Effector memory CD8-positive, alpha-beta T cell (primary cell): ENCODE measurements at places on chromosomes 1 and 21.

GRCh38 chr1:18583326-18583941 is 47.2 kb upstream of the PAX7 start:
- no peak overlapping the region for H3K4me3 ChIP-seq
- DNase-seq = no peak
- H3K36me3 ChIP-seq = no peaks in the 10 kb centered on the region

DNA sequence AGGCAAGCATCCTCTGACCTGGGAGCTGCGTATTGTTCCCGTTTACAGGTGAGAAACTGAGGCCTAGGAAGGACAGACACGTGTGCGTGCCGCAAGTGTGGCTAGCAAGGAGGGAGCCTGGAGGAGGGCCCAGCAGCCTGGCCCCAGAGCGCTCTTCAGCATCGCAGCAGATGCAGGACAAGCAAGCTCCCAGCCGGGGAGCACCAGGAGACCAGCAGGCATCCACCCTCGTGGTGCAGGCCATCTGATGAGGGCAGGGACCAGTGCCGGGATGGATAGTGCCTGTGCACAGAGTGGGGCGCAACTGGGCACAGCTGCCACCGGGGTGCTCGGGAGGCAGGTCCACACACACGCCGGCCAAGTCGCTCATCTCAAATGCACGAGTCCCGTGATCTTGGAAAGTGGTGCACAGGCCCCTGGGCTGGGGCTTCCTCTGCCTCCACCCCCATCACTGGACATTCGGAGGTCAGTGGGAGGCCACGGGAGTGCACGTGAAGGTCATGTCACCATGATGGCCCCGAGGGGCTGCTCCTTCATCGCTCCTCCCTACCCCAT is 55.1 kb downstream of the COL18A1 start:
- no peak for DNase-seq
- H3K36me3 ChIP-seq = no peaks in the 10 kb centered on the region
- H3K27me3 ChIP-seq = peaks cover 34% of the 10 kb centered on the region
- no peak overlapping the region for H3K4me3 ChIP-seq

DNA sequence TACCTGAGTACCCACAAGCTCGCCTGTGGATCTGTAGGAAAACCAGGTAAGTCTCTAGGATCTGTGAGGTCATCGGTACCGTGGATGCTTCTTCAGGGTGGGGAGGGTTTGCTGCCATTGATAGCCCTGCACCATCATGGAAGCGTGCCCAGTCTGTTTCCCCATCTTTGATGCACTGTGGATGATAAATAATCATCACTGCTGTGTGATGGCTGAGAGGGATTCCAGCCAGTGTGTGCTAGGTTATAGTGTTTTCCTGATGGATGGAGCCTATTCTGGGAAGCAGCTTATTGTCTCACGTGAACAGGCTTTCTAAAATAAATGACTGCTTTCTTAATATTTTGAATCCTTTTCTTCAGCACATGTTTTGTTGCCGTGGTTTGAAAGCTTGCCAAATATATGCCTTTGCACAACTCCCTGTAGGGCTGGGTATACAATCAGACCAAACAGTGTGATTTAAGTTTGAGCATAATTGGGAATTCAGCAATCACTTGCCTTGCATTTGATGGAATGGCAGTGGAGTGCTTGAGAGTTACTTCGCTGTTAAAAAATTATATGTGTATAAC is 113.8 kb downstream of the CAMTA1 start:
- H3K27me3 ChIP-seq = no peaks in the 10 kb centered on the region
- H3K4me3 ChIP-seq = no peak overlapping the region
- H3K4me1 ChIP-seq = peaks cover 2% of the 10 kb centered on the region
- H3K27ac ChIP-seq = no peak overlapping the region
- H3K36me3 ChIP-seq = peaks cover 2% of the 10 kb centered on the region
- DNase-seq = no peak

DNA sequence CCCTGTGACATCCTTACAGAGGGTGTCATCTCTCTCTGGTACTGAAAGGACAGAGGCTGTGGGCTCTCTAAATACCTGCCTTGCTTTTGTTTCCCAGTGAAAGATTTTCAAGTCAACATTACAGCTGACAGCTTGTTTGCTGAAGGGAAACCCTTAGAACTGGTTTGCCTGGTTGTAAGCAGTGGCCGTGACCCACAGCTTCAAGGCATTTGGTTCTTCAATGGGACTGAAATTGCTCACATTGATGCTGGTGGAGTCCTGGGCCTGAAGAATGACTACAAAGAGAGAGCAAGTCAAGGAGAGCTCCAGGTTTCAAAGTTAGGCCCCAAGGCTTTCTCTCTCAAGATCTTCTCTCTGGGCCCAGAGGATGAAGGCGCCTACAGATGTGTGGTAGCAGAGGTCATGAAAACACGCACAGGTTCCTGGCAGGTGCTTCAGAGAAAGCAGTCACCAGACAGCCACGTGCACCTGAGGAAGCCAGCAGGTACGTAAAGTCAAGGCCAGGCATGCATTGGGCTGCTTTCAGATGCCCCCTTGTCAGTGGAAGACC is 11.8 kb downstream of the CD101 start:
- no peak for DNase-seq
- H3K4me3 ChIP-seq = no peak overlapping the region
- peak overlapping the region; percentile 38 for H3K27ac ChIP-seq
- peaks cover 2% of the 10 kb centered on the region for H3K36me3 ChIP-seq
- H3K27me3 ChIP-seq = no peaks in the 10 kb centered on the region

- H3K4me1 ChIP-seq = no peaks in the 10 kb centered on the region
- no peak overlapping the region for H3K4me3 ChIP-seq
- no peaks in the 10 kb centered on the region for H3K27me3 ChIP-seq
- no peak overlapping the region for H3K27ac ChIP-seq
- DNase-seq = no peak
These were observed 24.3 kb downstream of the WNT2B start for GRCh38 chr1:112533029-112533428.

GRCh38 chr1:53656747-53657530 is 82.0 kb downstream of the GLIS1 start:
- H3K4me1 ChIP-seq = peaks cover 3% of the 10 kb centered on the region
- H3K4me3 ChIP-seq = no peak overlapping the region
- peaks cover 54% of the 10 kb centered on the region for H3K27me3 ChIP-seq
- no peak overlapping the region for H3K27ac ChIP-seq
- no peaks in the 10 kb centered on the region for H3K36me3 ChIP-seq

DNA sequence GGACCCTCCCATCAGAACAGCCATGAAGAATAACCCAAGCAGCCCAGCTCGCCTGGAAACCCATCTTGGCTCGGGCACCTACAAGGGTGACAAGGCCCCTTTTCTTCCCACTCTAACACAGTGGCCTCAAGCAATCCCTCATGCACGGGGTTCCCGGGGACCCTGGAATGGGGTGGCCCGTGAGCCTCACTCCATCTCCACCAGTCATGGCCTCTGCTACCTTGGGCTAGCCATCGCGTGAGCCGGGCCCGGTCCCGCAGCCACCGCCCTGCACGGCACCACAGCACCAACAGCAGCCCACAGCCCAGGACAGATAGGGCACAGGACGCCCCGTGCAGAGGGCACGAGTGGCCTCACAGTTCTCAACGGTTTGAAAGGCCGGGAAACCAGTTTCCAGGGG is 19.0 kb downstream of the WDR4 start:
- DNase-seq = no peak
- H3K4me3 ChIP-seq = no peak overlapping the region
- peaks cover 12% of the 10 kb centered on the region for H3K4me1 ChIP-seq
- no peak overlapping the region for H3K27ac ChIP-seq
- H3K36me3 ChIP-seq = peaks cover 51% of the 10 kb centered on the region

- peaks cover 2% of the 10 kb centered on the region for H3K36me3 ChIP-seq
- no peak overlapping the region for H3K27ac ChIP-seq
- peaks cover 93% of the 10 kb centered on the region for H3K27me3 ChIP-seq
- DNase-seq = no peak
These were observed 9.3 kb upstream of the ARHGAP29 start for GRCh38 chr1:94246692-94247137.

DNA sequence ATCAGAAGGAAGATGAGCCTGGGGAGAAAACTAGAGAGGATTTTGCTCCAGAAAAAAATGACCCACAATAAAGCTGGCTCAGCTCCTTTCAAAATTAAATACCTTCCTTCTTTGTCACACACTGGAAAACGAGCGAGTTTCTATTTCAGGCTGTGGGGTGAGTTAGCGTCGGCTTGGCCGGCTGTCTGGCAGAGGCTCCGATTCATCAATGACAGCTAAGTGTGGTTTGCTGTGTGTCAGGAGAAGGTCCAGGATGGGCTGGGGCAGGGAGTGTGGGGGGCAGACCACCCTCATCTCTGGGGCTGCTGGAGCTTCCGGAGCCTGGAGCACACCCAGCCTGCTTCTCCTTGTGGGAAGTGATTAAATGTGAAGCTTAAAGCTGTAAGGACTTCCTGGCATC is 120.2 kb downstream of the ETS2 start:
- DNase-seq = no peak
- H3K27ac ChIP-seq = no peak overlapping the region
- no peak overlapping the region for H3K4me3 ChIP-seq
- no peaks in the 10 kb centered on the region for H3K4me1 ChIP-seq

DNA sequence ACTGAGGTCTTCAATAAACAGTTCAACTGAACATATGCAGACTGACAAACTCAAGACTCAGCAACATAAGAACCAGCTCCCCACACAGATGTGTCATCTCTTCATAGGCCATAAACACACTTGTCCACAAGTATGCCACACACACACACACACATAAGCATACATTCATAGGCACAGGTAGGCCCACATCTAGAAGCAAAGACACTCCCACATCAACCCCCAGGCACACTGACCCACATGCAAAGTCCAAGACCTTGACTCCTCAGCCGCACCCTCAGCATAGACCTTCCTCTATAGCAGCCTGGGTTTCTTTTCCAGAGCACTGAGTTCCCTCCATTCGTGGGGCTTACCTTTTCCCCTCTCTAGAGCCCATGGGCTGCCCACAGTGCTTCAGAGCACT is 1.4 kb downstream of the LAD1 start:
- no peaks in the 10 kb centered on the region for H3K36me3 ChIP-seq
- H3K4me3 ChIP-seq = no peak overlapping the region
- H3K27ac ChIP-seq = no peak overlapping the region
- peaks cover 52% of the 10 kb centered on the region for H3K27me3 ChIP-seq

DNA sequence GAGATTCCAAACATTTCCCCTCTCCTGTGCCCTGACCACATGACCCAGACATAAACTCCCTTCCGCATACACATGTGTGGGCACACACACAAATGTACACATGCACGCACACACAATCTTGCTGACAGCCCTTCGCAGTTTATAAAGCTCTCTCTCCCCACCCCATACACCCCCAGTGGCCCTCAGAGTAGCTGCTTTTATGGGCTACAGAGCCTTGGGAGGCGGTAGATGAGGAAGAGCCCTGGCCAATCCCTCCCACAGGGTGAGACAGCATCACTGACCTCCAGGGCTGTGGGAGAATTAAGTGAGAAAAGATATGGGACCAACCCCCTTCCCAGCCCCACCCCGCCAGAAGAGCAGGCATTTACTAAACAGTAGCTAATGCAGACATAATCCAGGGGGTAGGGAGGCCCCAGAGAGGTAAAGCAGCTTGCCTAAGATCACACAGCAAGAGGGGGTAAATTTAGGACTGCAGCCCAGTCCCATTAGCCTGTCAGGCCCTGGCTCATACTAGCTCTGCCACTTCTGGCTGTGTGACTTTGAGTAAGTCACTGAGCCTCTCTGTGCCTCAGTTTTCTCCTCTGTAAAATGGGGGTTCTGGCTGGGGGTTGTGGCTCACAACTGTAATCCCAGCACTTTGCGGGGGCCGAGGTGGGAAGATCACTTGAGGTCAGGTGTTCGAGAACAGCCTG is 5.1 kb downstream of the SDC3 start:
- peaks cover 7% of the 10 kb centered on the region for H3K4me1 ChIP-seq
- no peak for DNase-seq
- H3K27me3 ChIP-seq = peaks cover 65% of the 10 kb centered on the region
- peaks cover 4% of the 10 kb centered on the region for H3K36me3 ChIP-seq
- H3K27ac ChIP-seq = no peak overlapping the region
- H3K4me3 ChIP-seq = no peak overlapping the region

DNA sequence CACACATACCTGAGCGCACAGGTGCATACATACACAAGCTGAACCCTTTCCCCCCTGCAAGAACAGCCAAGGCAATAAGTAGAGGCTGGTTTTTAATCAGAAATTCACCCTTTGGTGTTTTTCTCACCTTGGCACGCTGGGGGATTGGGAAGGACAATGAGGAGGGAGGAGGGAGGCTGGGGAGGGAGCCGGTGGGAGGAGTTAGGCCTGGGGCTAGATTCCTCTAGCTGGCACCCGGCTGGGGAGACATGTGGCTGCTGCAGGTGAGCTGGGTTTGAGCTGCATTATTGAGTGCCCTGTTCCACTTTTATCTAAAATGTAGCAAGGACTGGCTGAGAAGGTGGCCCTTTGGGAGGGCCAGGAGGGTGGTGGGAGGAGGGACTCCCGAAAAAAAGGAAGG is 97.8 kb upstream of the CSF3R start:
- peaks cover 32% of the 10 kb centered on the region for H3K27me3 ChIP-seq
- DNase-seq = no peak
- H3K36me3 ChIP-seq = no peaks in the 10 kb centered on the region
- no peak overlapping the region for H3K4me3 ChIP-seq
- peaks cover 3% of the 10 kb centered on the region for H3K4me1 ChIP-seq

- peak overlapping the region; percentile 96 for H3K4me3 ChIP-seq
- H3K27ac ChIP-seq = peak overlapping the region; percentile 91
- peaks cover 10% of the 10 kb centered on the region for H3K36me3 ChIP-seq
These were observed 703 bp downstream of the AMIGO1 start for GRCh38 chr1:109508873-109509175.

DNA sequence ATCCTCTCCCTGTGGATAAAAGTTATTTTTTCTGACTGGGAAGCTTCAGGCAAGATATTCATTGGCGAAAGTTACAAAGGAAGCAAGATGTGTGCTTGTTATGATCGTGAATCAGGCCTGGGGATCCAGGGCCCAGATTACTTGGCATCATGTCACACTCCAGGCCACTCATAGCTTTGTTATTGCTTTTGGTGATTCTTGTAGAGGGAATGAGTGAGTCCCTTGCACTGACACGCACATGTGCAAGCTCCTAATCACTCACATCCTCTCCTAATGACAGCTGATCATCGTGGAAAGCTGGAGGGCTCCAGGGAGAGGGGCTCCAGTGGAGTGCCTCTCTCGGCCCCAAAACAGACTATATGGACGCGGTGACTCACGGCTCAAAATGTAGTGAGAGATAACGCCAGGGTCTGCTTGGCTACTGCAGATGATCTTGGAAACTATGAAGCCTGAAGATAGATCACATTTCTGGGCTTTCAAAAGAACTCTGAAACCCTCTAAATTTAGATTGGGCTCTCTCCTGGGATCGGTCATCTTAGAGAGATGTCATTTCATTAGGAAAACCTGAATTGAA is 481.1 kb upstream of the USP24 start:
- no peak for DNase-seq
- peaks cover 7% of the 10 kb centered on the region for H3K27me3 ChIP-seq
- no peaks in the 10 kb centered on the region for H3K36me3 ChIP-seq
- H3K4me1 ChIP-seq = no peaks in the 10 kb centered on the region
- H3K4me3 ChIP-seq = no peak overlapping the region

DNA sequence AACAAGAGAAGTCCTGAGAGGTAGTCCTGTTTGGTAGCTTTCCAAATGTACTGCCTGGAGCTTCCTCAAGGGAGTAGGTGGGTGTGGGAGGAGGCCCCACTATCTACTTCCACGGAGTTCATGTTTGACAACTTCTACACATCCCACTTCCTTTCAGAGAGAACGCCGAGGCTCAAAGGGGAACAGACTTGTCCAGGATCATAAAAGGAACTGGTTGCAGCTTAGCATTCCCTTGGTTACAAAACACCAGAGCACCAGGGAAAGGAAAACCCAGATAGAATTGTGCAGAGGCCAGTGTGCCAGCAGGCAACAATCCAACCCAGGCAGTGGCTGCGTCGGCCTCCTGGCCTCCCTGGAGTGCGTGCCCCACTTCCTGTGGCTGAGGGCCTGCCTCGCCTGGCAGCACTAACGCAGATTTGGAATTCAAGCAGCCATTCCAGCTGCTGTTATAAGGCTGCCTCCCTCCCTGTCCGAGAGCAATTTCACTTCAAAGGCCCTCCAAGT is 4.2 kb upstream of the RAP1GAP start:
- peaks cover 4% of the 10 kb centered on the region for H3K4me1 ChIP-seq
- no peak overlapping the region for H3K4me3 ChIP-seq
- H3K27ac ChIP-seq = no peak overlapping the region
- DNase-seq = no peak
